ENCODE measurements at places on chromosomes 7 and 10.

- no peaks in the 10 kb centered on the region for H3K4me1 ChIP-seq
- peaks cover 86% of the 10 kb centered on the region for H3K36me3 ChIP-seq
These were observed 19.4 kb downstream of the PFKFB3 start for GRCh38 chr10:6221971-6222751.

DNA sequence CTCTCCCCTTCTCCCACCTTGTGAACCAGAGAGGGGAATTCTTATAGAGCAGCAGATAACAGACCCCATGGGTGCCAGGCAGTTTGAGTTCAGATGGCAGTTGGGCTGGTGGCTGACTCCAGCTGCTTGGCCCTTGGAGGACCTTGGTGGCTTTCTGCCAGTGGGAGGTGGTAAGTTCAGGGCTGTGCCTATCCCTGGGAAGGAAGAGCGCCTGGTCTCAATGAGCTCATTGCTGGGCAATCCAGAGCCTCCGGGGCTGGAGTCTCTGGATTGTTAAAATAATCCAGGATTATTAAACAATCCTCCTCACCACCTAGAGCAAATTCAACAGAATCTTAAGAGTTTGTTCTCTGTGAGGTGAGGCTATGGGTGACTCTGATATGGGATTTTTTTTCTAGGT lies 105.2 kb downstream of the FANK1 start:
- H3K36me3 ChIP-seq = no peaks in the 10 kb centered on the region
- no peak overlapping the region for H3K27ac ChIP-seq
- no peak for DNase-seq
- H3K4me3 ChIP-seq = no peak overlapping the region
- no peaks in the 10 kb centered on the region for H3K4me1 ChIP-seq
- no peaks in the 10 kb centered on the region for H3K27me3 ChIP-seq

DNA sequence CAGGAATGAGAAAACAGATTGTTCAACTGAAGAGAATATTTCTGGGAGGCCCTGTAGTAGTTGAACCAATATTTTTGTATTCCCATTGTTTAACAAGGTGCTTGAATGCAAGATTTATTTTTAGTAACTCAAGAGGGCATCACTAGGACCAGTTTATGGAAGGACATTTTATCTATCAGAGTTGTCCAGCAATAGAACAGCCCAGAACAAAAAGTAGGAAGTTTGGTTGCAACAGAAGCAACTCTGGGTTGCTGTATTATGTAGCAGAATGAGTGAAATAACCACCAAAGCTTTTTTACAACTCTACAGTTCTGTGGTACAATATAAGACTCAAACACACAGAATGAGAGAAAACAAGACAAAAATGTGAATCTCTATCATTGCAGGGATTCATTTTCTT lies 34.7 kb downstream of the CPED1 start:
- H3K4me1 ChIP-seq = peaks cover 32% of the 10 kb centered on the region
- H3K36me3 ChIP-seq = no peaks in the 10 kb centered on the region
- H3K27ac ChIP-seq = peak overlapping the region; percentile 62
- H3K4me3 ChIP-seq = no peak overlapping the region

DNA sequence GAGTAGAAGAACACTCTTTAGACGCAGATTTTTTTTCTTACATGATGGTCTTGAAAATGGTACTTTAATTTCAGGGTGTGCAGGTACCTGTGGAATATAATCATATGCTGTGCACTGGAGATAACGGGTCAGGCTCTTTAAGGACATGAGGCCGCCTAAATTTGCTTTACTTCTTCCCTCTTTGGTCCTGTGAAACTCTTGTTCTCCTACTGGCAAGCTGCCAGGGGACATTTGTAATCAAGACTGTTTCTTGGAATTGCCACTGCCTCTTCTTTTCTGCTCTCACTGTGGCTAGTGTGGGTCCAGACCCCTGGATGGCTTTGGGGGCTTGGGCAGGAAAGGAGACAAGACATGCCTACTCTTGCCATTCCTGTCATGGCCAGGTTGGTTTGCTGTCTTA lies 146.0 kb downstream of the SND1 start:
- no peak overlapping the region for H3K27ac ChIP-seq
- no peak for DNase-seq
- H3K4me3 ChIP-seq = no peak overlapping the region
- H3K36me3 ChIP-seq = no peaks in the 10 kb centered on the region

DNA sequence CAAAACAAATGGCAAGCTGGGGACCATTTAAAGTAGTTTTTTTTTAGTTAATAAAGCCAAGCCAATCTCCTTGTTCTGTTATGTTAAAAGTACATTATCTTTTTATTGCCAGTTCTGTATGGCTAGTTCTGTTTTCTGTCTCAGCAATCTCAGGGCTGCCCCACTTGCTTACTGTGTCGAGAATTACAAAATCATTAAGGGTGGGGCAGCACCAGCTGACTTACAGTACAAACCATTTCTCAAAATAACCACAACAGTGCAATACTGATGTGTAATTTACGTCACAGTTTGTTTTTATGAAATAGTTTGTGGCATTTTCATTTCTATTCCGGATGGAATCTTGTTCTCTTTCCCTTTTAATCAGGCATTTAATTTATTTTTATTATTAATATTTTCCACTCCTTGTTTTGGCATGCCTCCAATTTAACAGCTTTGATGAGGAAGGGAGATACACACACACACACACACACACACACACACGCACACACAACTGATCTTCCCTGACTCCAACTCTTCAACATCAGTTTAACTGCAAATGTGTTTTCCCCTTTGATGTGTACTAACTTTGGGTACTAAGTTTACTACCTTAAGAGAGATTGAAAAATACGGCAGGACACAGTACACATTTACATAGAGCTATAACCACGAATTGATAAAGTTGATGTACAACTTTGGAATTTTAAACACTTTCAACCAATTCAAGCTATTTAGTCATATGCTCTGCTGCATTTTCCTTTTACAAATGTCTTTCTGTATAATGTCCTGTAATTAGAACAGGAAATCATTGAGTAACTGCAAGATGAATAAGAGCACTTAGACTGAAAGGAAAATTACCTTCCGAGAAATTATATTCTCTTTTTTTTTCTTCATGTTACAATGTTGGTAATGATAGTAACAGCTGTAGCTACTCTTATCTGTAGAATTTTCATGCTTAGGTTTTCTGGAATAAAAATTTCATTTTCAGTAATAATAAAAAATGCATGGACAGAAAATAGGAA lies 91.5 kb downstream of the ARID5B start:
- peak overlapping the region; percentile 9 for H3K4me3 ChIP-seq
- H3K27me3 ChIP-seq = no peaks in the 10 kb centered on the region
- H3K27ac ChIP-seq = peak overlapping the region; percentile 78

GRCh38 chr7:27510541-27510940 lies 152.1 kb downstream of the HIBADH start:
- no peaks in the 10 kb centered on the region for H3K4me1 ChIP-seq
- no peaks in the 10 kb centered on the region for H3K36me3 ChIP-seq
- no peaks in the 10 kb centered on the region for H3K27me3 ChIP-seq
- no peak for DNase-seq
- no peak overlapping the region for H3K4me3 ChIP-seq
- no peak overlapping the region for H3K27ac ChIP-seq

- H3K4me1 ChIP-seq = no peaks in the 10 kb centered on the region
- no peak overlapping the region for H3K27ac ChIP-seq
- H3K27me3 ChIP-seq = no peaks in the 10 kb centered on the region
- H3K36me3 ChIP-seq = no peaks in the 10 kb centered on the region
- no peak overlapping the region for H3K4me3 ChIP-seq
- DNase-seq = no peak
These were observed 12.4 kb upstream of the MTERF1 start for GRCh38 chr7:91892821-91893340.

DNA sequence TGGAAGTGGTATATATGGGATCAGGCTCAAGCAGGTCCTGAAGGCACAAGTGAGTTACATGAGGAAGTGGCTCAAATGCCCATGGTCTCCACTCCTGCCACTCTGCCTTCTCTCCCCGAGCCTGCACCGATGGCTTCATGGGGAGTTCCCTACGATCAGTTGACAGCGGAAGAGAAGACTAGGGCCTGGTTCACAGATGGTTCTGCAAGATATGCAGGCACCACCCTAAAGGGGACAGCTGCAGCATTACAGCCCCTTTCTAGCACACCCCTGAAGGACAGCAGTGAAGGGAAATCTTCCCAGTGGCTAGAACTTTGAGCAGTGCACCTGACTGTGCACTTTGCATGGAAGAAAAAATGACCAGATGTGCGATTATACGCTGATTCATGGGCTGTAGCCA lies 95.3 kb downstream of the HOXA1 start:
- no peak for DNase-seq
- no peaks in the 10 kb centered on the region for H3K36me3 ChIP-seq
- no peak overlapping the region for H3K4me3 ChIP-seq
- H3K27ac ChIP-seq = no peak overlapping the region
- no peaks in the 10 kb centered on the region for H3K4me1 ChIP-seq
- H3K27me3 ChIP-seq = no peaks in the 10 kb centered on the region

- H3K4me3 ChIP-seq = no peak overlapping the region
- no peak overlapping the region for H3K27ac ChIP-seq
- no peaks in the 10 kb centered on the region for H3K27me3 ChIP-seq
- H3K4me1 ChIP-seq = no peaks in the 10 kb centered on the region
These were observed 609.7 kb downstream of the TNS3 start for GRCh38 chr7:46972205-46972604.

DNA sequence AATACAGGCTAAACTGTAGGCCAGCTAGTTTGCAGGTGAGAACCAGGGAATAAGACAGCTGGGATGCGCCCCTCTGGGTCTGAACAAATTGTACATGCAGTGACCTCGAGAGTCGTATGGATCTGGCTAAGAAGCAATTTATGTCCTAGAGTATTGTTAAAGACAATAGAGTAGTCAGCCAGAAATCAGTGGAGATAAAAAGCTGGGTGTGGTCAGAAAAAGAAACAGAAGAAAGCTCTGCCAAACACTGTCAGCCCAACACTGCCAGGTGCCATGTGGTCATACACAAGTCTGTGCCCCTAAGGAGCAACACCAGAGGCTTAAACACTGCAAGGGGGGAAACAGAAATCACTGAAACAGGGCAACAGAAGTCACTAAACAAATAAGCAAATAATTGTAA lies 62.2 kb downstream of the CNOT4 start:
- no peaks in the 10 kb centered on the region for H3K27me3 ChIP-seq
- H3K36me3 ChIP-seq = no peaks in the 10 kb centered on the region
- peaks cover 34% of the 10 kb centered on the region for H3K4me1 ChIP-seq
- no peak overlapping the region for H3K27ac ChIP-seq
- no peak for DNase-seq

DNA sequence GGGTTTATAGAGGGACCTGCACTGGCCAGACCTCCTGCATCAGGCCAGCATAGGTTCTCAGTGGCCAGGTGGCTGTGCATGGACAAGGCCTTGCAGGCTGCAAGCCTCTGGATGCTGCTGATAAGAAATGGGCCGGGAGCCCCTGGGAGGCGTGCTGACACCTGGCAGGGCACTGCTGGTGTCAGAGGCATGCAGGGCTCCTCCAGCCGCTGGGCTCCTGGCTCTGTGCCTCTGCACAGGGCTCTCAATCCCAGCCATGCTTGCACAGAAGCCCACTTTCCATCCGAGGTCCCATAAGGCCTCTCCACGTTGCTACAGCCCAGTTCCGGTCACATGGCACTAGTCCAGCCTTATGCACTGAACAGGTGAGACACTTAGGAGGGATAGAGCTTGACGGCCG lies 27.3 kb downstream of the ANTXRL start:
- no peak overlapping the region for H3K27ac ChIP-seq
- H3K4me3 ChIP-seq = no peak overlapping the region
- no peaks in the 10 kb centered on the region for H3K27me3 ChIP-seq
- no peak for DNase-seq
- no peaks in the 10 kb centered on the region for H3K36me3 ChIP-seq

GRCh38 chr10:130776724-130777123 lies 534.8 kb downstream of the TCERG1L start:
- H3K4me1 ChIP-seq = no peaks in the 10 kb centered on the region
- H3K36me3 ChIP-seq = no peaks in the 10 kb centered on the region
- no peak overlapping the region for H3K4me3 ChIP-seq
- H3K27ac ChIP-seq = no peak overlapping the region
- DNase-seq = no peak

GRCh38 chr7:128997181-128997580 lies 57.7 kb downstream of the TNPO3 start:
- no peaks in the 10 kb centered on the region for H3K36me3 ChIP-seq
- no peak overlapping the region for H3K27ac ChIP-seq
- H3K4me1 ChIP-seq = no peaks in the 10 kb centered on the region

DNA sequence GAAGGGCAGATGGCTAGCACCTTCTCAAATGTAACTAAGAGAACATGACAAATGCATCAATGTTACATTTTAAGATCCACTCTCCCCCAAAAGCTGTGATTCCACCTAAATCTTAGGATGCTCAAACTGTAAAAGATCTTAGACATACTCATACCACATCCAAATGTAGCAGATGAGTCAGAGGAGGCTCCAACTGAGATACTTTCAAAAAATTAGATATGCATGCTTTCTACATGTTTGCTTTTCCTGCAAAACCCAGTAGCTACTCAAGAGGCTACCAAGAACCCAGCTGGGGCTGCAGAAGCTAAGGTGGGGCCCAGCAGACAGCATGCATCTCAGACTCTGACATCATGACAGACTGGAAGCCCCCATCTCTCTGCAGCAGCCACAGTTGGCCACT lies 31.4 kb upstream of the FRMD4A start:
- no peak for DNase-seq
- no peaks in the 10 kb centered on the region for H3K4me1 ChIP-seq
- no peak overlapping the region for H3K27ac ChIP-seq
- no peaks in the 10 kb centered on the region for H3K27me3 ChIP-seq
- H3K36me3 ChIP-seq = no peaks in the 10 kb centered on the region
- H3K4me3 ChIP-seq = no peak overlapping the region

GRCh38 chr10:34637418-34637911 lies 177.6 kb downstream of the PARD3 start:
- H3K27me3 ChIP-seq = no peaks in the 10 kb centered on the region
- H3K4me3 ChIP-seq = no peak overlapping the region
- H3K27ac ChIP-seq = no peak overlapping the region
- H3K36me3 ChIP-seq = no peaks in the 10 kb centered on the region
- no peak for DNase-seq

- H3K4me3 ChIP-seq = no peak overlapping the region
- peaks cover 15% of the 10 kb centered on the region for H3K4me1 ChIP-seq
- no peak for DNase-seq
- no peak overlapping the region for H3K27ac ChIP-seq
- H3K36me3 ChIP-seq = no peaks in the 10 kb centered on the region
- H3K27me3 ChIP-seq = no peaks in the 10 kb centered on the region
These were observed 136.1 kb downstream of the CELF2 start for GRCh38 chr10:11153766-11154165.

DNA sequence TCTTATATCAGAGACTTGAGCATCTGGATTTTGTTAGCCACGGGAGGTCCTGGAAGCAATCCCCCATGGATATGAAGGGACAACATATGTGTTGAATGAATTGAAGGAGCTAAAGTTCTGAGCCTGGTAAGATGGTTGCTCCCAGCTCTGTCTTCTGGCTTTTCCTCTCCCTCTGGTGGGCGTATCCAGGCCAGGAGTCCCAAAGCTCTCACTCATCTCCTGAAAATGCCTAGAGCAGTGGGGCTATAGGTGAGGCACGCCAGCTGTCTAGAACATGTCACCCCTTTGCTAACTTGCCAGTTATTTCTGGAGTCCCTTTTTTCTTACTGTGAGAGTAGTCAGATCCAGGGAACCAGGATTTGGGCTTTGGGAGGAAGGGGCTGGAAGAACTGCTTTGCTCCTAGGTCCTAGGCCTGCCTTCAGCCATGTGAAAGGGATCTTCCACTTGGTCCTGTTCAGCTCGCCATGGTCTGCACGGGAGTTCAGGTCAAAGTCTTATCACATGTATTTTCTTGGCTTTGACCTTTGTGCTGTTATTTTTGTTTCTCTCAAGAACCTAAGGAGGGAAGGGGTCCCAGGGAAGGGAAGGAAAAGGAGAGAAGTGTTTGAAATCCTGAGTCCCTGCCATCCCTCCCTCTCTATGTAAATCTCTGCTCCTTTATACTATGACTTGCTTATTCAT lies 73.6 kb downstream of the MINPP1 start:
- no peak overlapping the region for H3K4me3 ChIP-seq
- H3K27me3 ChIP-seq = no peaks in the 10 kb centered on the region
- no peaks in the 10 kb centered on the region for H3K4me1 ChIP-seq
- no peaks in the 10 kb centered on the region for H3K36me3 ChIP-seq
- no peak overlapping the region for H3K27ac ChIP-seq
- DNase-seq = no peak
